Breast epithelium (tissue), 4 donors: ENCODE measurements at places on chromosomes 7 and 10.
A peak's percentile ranks its signal among the peaks of the same experiment; 100 is the strongest.

GRCh38 chr10:124830445-124830844, 28.8 kb downstream of the ABRAXAS2 start:
- DNase-seq = no peak

GRCh38 chr10:101781655-101781983, 1.6 kb downstream of the NPM3 start:
- no peak for DNase-seq

- no peak for DNase-seq
Measured at GRCh38 chr7:84181628-84182027, 13.0 kb downstream of the SEMA3A start.

DNA sequence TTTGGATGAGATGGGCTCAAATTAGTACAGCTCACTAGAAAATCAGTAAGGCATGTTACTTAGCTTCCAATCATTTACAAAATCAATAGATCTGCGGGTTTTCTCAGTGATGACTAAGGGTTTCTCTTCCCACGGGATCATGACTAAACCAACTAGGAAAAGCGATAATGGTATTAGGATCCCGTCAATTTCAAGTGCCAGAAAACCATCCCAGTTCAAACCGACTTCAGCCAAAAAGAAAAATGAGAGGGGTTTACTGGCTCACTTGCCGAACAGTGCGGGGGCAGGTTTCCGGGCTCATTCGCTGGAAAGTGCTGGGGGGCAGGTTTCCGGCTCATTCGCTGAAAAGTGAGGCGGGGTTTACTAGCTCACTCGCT, 62.1 kb upstream of the LYZL2 start:
- DNase-seq = no peak

GRCh38 chr7:32036557-32036956, 33.6 kb downstream of the PDE1C start:
- no peak for DNase-seq

- DNase-seq = no peak
Measured at GRCh38 chr10:45373003-45373575, 927 bp upstream of the ALOX5 start.

DNA sequence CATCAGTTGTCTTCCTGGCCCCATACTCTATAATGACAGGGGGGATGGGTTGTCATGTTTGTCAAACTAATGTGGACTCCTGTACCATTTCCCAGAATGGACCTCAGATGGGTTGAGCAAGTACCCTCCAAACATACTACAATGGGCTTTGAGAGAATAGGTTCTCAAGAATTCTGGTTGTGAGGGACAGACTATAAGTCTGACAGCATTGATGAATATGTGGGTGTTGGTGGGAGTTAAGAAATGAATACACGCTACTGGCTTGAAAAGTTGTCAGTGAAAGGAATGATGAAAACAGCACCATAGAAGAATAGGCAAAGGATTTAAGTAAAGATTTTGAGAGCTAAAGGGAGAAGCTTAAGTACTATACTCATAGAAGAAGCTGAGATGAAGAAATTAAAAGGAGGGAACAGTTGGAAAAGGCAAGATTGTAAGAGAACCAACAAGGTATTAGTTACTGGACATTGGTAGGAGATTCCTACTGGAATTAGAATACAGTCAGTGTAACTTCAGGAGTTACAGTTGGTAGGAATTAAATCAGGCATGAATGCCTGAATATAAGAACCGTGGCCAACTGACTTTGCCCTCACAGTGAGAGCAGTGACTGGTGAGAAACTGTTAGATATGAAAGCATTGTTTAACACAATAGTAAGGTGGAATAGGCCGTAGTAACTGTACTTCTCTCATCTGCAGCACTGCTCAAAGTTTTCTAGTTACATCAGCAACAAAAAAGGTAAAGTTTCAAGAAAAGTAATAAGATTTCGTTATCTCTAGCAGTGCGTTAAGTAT, 86.3 kb downstream of the LCOR start:
- DNase-seq = no peak

GRCh38 chr10:124586142-124586541, 124.5 kb downstream of the LHPP start:
- DNase-seq = no peak

DNA sequence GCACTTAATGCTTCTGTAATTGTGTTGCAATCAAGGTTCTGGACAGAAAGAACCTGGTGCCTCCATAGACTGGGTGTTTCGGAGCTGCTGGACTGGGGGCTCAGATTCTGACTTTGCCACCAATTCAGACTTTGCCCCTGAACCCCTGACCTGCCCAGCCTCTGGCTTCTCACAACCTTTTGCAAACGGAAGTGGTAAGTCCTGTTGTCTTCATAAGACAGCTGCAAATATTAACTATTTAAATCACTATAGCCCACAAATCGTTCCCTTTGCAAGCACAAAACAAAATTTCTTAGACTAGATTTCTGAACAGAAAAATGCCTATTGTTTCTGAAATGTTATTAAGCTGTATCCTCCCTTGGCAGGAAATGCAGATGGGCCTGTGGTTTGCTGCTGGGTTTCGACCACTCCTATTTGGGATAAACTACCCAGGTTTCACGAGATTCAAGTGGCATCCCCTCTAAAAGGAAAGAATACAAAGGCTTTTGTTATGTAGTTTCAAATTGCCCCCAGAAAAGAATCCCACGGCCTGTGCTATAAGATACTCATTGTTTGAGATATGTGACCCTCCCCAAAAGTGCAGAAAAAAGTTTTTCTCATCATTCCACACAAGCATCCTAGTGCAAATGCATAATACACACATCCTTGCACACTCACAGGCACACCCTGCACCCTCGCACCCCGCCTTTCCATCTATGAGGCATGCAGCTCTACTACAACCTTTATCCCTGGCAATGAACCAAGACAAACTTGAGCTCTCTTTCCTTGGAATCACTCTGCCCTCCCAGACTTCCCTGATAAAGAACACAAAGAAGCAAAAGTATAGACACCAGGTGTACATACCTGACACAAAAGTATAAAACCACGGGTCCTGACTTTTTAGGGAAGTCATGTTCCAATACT, 209.1 kb downstream of the PRPF18 start:
- DNase-seq = no peak

- DNase-seq = no peak
Measured at GRCh38 chr7:28041508-28042314, 138.9 kb downstream of the JAZF1 start.

- no peak for DNase-seq
Measured at GRCh38 chr10:63761243-63761642, 240.0 kb downstream of the REEP3 start.

- no peak for DNase-seq
Measured at GRCh38 chr10:26628395-26628794, 69.1 kb upstream of the PDSS1 start.

DNA sequence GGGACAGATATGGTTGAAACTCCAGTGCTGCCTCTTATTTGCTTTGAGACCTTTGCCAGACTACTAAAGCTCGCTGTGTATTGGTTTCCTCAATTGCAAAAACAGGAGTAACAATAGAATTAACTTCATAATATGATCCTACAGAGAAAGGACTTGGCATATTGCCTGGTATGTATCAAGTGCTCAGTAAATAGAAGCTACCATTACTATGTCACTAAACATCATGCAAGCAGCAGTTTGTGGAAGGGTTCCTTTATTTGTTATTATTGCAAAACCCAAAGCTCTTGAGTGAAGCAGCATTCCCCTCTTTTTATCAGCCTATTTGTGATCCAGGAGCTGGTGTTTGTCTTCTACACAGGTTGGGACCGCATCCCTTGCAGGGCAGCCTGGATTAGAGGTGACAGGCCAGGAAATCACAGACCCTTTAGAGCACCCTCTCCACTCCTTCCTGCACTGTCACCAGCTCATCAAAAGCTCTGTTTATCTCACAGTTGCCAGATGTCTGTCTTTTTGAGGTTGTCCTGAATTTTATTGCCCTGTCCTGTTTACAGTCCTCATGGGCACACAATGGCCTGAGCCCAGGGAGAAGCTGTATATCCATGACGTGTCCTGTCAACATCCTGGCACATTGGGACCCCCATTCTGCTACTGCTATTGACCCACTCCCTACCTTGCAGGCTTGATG, 121.5 kb downstream of the SNX10 start:
- DNase-seq = no peak

GRCh38 chr10:45420453-45421192, 46.6 kb downstream of the ALOX5 start:
- peak; percentile 81 for DNase-seq

GRCh38 chr7:15593382-15593781, 31.6 kb upstream of the AGMO start:
- no peak for DNase-seq

DNA sequence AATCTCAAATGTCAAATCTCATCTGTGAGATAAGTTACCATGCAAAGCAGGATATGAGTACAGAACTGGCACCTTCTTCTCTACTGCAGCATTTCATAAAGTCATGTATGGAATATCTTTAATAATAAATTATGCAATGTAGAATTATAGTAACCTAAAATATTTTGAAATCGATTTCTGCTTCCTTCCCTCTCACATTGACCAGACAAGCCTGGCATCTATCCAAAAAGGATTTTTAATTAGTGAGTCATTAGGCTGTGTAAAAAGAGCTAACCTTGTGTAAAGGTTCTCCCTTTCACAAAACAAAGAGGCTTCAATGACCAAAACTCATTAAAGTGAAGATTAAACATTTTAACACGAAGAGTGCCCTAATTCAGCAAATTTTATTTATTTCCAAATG, 48.8 kb upstream of the EXOC6 start:
- no peak for DNase-seq

DNA sequence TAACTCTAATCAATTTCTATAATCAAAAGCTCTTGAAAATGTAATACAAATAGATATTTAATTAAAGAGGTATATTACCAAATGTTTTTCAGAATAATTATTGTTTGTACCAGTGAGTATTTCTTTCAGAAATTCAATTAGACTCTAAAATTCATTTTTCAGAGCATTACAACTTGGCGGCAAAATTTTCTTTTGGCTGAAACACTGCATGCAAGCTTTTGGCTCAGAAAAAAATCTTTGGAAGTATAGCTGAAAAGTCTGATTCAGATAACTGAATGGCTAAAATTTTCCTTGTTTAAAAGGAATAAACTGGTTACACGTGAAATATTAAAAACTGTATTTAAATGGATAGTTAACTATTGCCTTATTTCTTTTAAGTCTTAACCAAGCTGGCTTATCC, 202.6 kb upstream of the KAT6B start:
- DNase-seq = no peak

- DNase-seq = no peak
Measured at GRCh38 chr7:121341933-121342332, 13.1 kb downstream of the WNT16 start.

GRCh38 chr10:89327803-89328441, at the start of gene IFIT3:
IFIT3 (plus strand) TSS chr10:89327997; CDS start chr10:89328074, 77 bp downstream.
- peak; percentile 36 for DNase-seq

DNA sequence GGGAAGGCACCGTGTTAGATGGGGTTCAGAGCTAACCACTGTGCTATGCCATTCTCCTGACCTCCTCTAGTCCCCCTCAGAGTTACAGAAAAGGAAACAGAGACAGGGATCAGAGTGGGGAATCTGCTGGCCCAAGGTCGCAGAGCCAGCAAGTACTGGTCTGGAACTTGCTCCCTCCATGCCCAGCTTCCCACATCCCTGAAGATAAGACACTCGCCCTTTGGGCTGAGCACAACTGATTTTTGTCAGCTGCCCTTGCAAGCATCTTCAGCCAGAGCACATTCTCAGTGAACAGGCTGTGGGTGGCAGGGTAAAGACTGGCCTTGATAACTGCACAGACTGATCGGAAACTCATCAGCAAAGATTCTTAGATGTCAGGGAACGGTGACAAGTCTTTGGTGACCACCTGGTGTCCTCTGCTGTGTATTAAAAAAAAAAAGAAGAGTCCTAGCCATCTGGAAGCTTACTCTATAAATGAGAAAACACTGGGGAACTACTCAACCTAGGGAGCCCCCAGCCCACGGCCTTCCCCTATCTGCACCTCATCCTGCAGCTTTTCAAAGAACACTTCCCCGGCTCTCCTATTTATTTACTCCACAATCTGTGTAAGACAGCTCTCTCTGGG, 1.3 kb upstream of the SORBS1 start:
- no peak for DNase-seq

DNA sequence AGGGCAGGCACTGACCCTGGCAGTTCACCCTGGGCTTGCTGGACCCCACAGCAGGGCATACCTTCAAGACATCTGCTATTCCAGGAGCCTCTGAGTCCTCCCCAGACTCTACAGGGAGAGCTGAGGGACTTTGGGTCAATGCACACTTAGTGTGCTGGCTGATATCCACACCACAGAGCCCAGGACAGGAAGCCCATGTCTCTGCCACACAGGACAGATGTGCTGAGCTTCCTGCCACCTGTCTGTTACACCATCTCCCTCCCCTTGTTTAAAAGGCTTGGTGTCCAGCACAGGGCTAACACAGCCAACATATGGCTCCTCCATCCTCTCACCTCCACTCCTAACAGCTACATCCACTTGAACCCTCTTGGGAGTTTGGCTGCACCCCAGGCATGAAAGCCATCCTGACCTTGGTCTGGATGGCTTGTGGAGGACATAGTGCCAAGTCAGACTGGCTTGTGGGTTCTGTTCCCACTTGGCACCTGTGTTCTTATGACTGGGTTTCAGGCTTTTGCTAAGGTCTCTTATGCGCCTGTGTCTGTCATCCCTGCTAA, 529.8 kb downstream of the GALNT17 start:
- DNase-seq = no peak

DNA sequence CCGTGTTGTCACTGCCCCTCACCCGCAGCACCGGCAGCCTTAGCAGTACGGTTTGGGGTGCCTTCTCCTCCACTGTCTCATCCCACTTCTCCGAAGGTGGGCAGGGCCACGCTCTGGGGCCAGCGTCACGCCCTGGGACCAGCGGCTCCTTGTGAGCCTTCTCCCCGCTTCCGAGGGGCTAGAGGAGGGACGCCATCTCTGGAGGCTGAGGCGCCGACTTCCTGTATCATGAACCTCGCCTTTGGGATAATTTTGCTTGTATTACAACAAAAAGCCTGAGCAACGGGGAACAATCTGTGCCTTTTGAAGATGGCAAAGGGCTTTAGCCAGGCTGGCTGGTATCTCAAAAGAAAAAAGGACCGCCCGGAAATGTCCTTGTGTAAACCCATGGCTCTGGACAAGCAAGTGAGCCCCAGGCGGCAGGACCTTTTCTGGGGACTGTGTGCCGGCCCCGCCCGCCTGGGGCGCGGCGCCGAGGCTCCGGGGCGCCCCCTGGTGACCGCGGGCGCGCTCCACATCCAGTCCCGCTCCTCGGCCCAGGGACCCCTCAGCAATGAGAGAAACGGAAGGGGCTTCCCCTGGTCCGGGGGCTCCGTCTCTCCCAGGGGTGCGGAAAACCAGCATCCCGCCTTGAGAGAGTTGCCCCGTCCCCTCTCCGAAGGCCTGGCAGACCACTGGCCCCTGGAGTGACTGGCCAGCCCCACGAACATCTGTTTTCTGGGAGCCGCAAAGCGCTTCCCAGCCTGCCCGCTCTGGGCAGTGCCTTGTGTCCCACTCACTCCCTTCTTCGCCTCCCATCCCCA, 3.8 kb downstream of the DEPP1 start:
- DNase-seq = no peak

GRCh38 chr7:25831062-25831691, 320.8 kb upstream of the NFE2L3 start:
- DNase-seq = no peak

GRCh38 chr10:124532106-124532641, 70.6 kb downstream of the LHPP start:
- DNase-seq = no peak
